ENCODE measurements at places on chromosomes 11 and 22. TPM values are rescaled to one million over a fixed set of nuclear protein-coding genes. Genes with fewer than 3 reads are reported as not detected.

Gene EHF
- total RNA-seq: 0.10 TPM

Gene RIMBP3B
- total RNA-seq: not detected

Gene KCNK7
- 1.7 TPM for total RNA-seq

Gene LDLRAD3
- total RNA-seq: 3.1 TPM

Gene APOA1
- total RNA-seq: 0.31 TPM

Gene FBLN1
- total RNA-seq: 0.10 TPM
